ENCODE measurements at places on chromosomes 4 and X.

DNA sequence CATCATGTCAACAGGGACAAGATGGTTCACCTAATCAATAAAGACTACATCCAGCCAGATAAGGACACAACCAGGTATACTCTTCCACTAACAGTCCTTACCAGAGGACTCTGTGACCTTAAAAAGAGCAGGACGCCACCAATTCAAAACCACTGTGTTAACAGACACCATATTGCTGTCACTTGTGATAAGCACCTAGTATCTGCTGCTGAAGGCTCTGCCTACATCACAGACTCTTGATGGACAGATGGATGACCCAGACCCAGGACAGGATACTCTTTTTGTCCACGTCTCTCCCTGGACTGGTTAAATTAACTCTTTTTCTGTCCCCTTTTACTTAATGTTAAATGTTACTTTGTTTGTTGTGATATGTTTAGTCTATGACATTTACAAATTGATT is 586.2 kb upstream of the AGA start:
- no peak for DNase-seq

- no peak for DNase-seq
Measured at GRCh38 chr4:1310031-1310795, 20.5 kb downstream of the MAEA start.

DNA sequence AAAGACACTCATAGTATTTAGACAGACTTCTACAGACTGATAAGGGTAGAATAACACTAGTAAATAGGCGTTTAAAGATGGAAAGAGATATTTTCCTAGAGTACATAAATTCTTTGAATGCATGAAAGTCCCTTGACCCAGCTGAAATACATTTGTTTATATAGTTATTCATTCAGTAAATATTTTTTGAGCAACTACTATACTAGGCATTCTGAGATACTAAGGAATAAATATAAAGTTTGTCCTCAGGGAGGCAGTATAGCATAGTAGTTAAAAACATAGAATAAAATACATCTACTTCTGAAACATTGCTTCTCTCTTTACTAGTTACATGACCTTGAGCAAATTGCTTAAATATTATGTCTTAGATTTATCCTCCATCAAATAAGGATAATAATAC is 27.4 kb downstream of the HMGN5 start:
- DNase-seq = no peak

GRCh38 chr4:148735432-148736155 is 293.4 kb upstream of the NR3C2 start:
- no peak for DNase-seq
